ENCODE measurements at places on chromosomes 7 and 10.

DNA sequence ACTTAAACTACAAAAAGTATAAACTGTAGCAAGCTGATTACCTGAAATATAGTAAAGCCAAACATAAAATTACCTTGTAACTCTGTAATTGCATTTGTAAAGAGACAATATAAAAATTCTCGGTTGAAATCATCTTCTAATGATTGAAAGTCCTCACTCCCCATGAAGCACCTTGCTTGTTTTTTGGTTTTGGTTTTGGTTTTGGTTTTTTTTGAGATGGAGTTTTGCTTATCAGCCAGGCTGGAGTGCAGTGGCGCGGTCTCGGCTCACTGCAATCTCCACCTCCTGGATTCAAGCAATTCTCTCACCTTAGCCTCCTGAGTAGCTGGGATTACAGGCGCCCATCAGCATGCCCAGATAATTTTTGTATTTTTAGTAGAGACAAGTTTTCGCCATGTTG is 33.9 kb upstream of the GPR37 start:
- DNase-seq, result no peak

- no peak for DNase-seq
Measured at GRCh38 chr7:77771901-77772300, 26.3 kb downstream of the TMEM60 start.

GRCh38 chr10:124455441-124455840 is 5.6 kb upstream of the NKX1-2 start:
- no peak for DNase-seq

DNA sequence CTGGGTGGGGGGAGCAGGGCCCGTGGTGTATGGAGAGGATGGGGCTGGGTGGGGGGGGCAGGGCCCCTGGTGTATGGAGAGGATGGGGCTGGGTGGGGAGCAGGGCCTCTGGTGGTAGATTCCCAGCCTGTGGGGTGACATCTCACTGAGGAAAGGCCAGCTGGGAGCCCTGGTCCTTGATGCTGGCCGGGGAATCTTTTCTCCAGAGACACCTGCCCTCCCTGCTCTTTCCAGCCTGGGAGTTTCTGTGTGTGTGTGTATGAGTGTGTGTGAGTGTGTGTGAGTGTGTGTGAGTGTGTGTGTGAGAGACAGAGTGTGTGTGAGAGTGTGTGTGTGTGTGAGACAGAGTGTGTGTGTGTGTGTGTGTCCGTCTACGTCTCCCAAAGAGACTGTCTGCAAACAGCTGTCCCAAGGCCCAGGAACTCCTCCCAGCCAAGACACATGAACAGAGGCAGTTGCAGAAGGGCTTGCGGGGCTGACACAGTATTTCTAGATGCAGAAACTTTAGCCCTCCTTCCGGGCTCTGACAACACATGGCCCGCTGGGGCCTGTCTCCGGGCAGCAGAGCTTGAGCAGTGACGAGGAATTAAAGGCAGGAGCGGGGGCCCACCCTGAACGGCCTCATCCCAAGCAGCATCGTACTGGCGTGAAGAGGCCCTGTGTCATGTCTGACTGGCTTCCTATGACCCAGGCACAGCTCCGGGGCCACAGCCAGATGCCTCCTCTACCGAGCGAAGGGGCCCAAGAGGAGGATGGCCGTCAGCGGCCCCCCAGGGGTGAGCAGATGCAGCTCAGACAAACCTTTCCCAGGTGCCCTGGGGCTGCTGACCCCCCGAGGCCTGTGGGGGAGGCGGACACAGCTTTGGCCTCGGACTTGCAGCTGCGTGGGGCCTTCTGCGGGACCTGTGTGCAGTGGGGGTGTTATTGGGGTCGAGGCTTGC is 24.3 kb downstream of the FAM20C start:
- no peak for DNase-seq

GRCh38 chr10:45608052-45608451 is 64.5 kb downstream of the ZFAND4 start:
- DNase-seq, result no peak

DNA sequence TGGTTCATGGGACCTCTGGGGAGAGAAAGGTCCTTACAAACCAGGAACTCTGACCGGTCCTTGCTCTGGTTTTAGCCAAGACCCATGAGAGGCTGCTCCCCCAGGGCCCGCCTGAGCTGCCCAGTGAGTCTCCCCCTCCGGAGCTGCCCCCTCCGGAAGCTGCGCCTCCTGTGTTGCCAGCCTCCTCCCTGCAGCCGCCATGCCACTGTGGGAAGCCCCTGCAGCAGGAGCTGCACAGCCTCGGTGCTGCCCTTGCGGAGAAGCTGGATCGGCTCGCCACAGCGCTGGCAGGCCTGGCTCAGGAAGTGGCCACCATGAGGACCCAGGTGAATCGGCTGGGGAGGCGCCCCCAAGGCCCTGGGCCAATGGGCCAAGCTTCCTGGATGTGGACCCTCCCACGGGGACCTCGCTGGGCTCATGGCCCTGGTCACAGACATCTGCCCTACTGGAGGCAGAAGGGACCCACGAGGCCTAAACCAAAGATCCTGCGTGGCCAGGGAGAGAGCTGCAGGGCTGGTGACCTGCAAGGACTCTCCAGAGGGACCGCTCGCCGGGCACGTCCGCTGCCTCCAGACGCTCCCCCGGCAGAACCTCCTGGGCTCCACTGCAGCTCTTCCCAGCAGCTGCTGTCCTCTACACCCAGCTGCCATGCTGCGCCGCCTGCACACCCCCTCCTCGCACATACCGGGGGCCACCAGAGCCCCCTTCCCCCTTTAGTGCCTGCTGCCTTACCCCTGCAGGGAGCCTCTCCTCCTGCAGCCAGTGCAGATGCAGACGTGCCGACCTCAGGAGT is 40.1 kb downstream of the ZNF467 start:
- DNase-seq, result no peak

GRCh38 chr7:95335093-95335492 is 10.8 kb upstream of the PON1 start:
- DNase-seq, result no peak

GRCh38 chr7:110539216-110539615 is 551.7 kb upstream of the LRRN3 start:
- DNase-seq, result no peak

DNA sequence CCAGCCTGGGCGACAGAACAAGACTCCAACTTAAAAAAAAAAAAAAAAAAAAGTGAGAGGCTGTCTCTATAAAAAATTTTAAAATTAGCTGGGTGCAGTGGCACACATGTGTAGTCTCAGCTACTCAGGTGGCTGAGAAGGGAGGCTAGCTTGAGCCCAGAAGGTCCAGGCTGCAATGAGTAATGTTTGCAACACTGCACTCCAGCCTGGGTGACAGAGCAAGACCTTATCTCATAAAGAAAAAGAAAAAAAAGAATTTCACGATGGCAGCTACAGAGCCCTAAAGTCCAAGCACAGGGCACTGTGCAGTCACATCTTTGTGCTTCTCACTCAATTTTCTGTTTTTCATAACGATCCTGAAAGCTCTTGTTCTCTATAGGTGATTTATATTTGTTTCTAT is 209.5 kb upstream of the KCTD7 start:
- no peak for DNase-seq

GRCh38 chr7:30659312-30659711 is 22.9 kb downstream of the CRHR2 start:
- no peak for DNase-seq

DNA sequence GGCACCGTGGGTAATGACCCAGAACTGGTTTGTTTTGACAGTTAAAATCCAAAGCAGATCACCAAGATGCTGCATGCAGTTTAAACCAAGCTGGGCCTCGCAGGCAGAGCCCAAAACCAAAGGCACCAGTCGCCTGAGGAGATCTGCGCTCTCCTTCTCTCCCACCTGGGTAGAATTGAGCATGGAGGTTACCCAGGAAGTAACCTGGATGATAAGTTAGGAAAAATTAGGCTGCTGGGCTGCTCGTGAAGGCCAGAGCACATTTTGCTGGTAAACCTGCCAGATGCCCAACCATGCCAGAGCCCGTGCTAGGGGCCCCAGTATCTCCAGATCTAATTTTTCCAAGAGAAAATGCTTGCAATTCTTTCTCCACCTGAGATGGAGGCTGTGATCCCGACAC is 388.3 kb upstream of the MGMT start:
- DNase-seq, result no peak

DNA sequence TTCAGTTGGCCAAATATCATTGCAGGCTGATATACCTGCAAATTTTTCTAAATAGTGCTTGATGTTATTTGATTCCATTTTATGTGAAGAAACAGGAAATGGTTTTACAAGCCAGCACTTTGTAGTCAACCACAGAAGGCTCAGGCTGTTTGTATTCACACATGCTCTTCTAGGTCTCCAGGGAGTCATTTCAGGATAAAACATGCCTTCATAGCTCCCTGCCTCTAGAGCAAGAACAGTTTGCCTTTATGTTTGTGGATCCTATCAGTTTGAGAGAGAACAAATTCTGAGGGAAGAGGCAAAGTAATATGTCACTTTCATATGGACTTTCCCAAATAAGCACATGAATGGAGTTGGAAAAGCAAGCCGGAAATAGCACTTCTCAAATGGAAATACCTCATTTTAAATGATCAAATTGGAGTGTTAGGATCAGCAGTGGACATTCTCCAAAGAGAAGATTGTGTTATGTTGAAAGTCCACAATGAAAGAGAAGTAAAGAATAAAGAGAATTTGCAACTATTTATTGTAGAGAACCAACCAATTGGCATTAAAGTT is 277.6 kb downstream of the KCND2 start:
- no peak for DNase-seq

DNA sequence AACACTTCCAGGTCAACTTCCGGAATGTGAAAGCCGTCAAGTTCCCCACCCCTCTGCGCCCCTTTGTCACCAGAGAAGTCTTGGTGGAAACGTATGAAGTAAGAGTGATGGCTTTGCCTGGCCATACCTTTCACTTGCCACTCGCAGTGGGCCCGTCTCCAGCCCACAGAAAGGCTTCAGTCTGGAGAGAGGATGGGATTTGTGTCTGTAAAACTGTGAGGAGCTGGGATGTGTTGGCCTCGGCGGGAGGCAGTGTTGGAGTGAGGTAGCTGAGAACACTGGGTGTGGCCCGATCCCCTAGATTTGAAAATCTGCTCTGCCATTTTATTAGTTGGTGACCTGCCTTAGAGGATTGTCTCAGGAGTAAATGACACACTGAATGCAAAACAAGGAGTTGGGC is 6.4 kb downstream of the ADCK2 start:
- DNase-seq, result no peak

DNA sequence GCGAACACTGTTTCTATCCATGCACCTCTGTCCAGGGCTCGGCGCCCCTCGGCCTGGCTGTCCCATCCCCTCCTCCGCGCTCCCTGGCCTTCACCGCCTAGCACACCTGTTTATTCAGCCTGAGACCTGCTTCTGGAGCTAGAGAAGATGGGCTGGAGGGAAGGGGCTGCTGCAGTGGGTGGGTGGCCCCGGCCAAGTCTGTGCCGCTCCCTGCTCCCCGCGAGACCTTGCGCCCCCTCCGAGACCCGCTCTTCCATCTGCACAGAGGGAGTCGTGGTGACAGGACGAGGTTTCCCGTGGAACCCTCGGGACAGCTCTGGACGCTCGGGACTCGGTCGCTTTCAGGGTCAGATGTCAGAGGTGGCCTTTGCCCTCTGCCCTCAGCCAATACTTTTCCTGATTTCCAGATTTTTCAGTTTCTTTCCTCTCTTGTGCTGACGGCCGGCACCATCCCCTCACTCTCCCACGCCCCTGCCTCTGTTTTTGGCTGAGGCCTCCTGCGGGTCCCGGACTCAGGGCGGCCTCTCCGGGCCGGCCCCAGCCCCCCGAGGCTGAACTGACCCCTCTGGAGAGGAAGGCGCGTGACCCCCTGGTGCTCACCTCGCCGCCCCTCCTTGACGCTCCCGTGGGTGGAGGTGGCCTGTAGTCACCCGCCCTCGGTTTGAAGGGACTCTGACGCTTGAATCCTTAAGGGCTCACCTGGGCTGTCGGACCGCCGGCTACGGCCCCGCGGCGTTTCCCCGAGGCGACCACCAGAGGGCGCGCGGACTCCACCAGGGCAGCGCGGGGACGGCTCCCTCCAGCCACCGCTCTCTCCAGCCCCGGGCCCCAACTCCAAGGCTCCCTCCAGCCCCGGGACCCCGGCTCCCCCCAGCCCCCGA is 15.6 kb downstream of the SHH start:
- DNase-seq, result peak; percentile 49

- DNase-seq, result no peak
Measured at GRCh38 chr10:88156341-88156740, 292.9 kb downstream of the PTEN start.

DNA sequence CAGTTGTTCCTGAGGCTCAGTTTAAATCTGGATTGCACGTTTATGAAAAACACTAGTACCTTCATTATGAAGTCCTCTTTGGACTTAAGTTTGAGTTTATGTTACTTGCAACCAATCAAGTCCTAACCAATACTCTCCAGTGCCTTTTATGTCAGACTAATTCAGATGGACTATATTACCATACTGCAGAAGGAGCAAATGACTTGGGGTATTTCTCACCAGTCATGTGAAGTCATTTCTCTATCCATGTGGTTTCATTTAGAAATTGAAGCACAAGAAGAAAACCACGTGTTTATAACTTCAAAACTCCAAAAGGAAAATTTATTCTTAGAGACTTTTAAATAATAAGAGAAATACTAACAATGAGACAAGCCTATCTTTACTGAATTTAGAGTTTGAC is 201.6 kb downstream of the MBL2 start:
- DNase-seq, result no peak

DNA sequence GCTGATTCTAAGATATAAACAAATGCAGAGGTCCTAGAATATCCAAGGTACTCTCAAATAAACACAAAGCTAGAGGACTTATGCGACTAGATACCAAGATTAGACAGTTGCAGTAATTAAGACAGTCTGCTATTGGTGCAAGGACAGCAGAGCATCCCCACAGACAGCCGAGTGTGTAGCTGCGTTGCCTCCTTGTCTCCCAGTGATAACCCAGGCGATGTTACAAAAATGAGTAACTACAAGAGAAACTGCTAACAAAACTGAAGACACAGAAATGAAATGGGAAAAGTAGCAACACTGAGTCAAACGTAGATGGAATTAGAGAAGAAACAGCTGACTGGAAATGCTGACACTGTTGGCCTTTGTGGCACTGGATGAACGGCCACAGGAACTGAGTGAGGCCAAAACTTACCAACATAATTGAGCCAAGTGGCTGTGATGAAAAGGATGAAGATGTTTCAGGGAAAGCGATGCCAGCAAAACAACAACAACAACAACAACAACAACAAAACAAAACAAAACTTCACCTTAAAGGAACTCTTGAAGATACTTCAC is 54.3 kb downstream of the BAIAP2L1 start:
- DNase-seq, result no peak

- DNase-seq, result no peak
Measured at GRCh38 chr10:110873951-110874350, 2.2 kb downstream of the PDCD4 start.

- no peak for DNase-seq
Measured at GRCh38 chr10:132648072-132648850, 110.7 kb downstream of the INPP5A start.
